ENCODE measurements at places on chromosomes 7 and 10.

GRCh38 chr10:130627346-130628045 lies 491.3 kb downstream of the GLRX3 start:
- no peak for DNase-seq

DNA sequence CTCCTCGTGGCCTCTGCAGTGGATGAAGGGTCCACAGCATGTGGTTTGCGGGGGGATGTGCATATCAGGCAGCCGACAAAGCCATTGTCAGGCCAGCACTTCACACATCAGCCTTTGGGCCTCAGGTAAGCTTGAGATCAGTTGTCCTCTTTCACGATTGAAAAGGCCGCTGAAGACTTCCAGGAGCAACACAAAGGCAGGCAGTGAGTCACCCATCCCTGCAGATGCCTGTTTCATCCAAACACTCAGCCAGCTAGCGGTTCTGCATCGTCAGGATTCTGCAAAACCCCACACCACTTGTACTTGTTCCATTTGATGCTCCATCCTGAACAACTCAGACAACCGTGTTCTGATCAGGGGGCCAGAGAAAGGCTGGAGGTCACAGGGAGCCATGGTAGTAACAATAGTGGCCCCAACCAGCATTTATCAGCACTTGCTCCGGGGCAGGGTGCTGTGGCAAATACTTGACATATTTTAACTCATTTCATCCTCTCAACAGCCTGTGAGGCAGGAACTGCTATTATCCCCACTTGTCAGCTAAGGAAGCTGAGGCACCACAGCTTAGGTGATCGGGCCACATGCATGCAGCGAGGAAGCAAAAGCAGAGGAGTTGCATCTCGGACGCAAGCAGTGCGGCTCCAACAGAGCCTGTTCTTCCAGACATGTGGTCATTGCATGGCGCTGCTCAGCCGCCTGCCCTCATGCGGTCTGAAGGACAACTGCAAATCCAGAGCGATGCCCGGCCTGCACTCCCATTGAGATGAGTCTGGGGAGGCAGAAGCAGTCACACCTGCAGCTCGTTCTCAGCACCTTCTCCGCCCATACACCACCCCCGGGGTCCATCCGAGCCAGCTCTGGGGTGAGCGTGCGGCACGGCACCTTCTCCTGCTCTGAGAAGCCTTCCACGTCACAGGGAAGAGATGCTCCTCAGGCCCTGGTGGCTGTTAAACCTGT lies 144.9 kb downstream of the PAXIP1 start:
- DNase-seq, result no peak

DNA sequence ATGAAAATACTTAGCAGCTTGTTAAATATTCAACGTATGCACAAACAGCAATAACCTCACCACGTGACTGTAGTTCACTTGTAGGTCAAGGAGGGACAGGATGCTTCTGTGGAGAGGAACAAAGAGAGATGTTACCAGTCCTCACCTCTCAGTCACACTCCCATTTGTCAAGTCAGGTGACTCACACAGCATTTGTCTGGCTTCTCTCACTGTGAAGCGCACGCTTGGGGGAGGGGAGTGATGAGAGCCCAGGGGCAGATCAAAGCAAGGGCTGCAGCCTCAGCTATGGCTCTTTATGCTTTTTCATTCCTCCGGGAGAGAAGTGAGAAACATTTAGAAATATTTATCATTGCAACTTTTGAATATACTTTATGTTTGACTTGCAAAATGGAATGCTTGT lies 2.9 kb upstream of the RBM20 start:
- peak; percentile 26 for DNase-seq

DNA sequence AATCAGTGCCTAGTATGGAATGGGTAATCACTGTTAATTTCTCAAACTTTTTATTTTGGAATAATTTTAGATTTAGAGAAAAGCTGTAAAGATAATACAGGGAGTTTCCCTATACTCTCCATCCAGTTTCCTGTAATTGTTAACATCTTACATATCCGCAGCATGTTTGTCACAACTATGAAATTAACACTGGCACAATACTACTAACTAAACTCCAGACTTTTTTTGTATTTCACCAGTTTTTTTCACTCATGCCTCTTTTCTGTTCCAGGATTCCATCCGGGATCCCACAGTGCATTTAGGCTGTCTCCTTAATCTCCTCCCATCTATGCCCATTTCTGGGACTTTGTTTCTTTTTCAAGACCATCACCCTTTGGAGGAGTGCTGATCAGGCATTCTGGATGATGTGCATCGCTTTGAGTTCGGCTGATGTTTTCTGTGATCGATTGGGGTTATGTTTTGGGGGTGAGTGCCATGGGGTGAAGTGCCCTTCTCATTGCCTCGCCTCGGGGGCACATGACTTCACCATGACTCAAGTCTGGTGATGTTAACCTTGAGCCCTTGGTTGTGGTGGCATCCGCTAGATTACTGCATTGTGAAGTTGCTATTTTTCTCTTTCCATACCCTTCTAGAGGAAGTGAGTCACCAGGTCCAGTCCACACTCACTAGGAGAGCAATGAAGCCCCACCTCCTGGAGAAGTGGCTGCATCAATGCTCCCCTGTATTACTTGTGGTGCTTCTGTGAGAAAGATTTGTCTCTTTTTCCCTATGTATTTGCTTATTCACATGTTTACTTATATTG lies 43.9 kb upstream of the GRB10 start:
- no peak for DNase-seq

GRCh38 chr7:28627263-28627653 lies 214.9 kb downstream of the CREB5 start:
- no peak for DNase-seq

DNA sequence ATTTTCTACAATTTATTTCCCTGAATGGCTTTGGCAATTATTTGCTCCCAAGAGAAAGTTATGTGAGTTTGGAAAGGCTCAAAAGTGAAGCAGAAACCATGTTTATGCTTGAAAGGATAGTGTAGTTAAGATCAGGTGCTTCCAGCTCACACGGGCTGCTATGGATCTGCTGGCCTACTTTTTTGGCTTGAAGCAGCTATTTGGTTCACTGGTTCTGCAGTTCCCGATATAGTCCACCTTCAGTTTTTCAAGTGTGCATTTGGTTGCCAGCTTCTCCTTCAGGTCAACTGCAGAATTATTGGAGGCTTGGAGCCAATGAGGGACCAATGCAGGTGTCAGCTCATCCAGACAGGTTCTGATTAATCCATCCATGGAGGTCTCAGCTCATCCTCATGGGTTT lies 484.3 kb upstream of the SEMA3A start:
- DNase-seq, result no peak

DNA sequence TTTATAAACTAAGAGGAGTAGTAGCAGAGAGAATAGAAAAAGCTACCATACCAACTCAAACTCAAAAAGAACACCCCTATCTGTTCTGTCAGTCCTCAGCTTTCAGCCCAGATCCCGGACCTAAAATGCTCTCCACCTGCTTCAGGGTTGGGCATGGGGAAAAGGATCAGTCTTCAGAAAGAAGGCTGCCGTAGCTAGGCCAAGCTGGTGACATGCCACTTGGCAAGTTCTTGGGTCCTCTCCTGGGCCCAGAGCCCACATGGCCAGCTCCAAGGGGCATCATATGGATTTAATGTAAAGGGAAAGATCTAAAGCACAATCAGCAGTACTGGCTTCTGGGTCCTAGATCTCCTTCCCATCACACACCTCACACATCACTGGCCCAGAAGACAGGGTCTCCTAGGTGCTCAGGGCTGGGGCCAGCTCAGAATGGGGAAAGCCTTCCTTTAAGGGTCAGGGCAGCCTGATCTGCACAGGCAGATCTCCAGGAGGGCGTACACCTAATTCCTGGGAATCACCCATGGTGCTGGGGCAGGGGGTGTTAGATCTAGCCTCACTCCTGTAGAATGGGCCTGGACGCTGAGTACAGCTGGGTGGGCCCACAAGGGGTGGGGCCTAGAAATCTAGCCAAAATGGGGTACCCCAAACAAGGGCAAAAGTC lies 2.5 kb downstream of the VAX1 start:
- DNase-seq, result no peak

GRCh38 chr7:47573758-47574481 lies 8.0 kb downstream of the TNS3 start:
- DNase-seq, result no peak

DNA sequence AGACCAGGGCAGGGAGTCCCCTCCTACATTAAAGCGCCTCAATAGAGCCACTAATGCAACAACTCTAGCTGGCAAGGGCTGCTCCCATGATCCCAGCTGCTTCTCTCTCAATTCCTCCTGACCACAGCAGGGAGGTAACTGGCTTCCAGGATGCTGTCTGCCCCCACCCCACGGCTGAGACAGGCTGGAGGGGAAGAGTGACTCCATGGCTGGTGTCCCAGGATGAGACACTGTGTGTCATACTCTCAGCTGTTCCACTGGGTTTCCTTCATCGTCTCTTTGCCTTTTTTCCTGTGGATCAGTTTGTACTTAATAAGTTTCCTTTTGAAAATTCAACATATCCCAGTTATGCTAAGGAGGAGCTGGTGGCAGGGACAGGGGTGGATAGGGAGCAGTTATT lies 27.7 kb upstream of the MYH16 start:
- DNase-seq, result no peak

GRCh38 chr7:148447221-148447849 lies 143.2 kb upstream of the C7orf33 start:
- no peak for DNase-seq
